GM03348 (cell line): ENCODE measurements at places on chromosomes 6 and 20.

DNA sequence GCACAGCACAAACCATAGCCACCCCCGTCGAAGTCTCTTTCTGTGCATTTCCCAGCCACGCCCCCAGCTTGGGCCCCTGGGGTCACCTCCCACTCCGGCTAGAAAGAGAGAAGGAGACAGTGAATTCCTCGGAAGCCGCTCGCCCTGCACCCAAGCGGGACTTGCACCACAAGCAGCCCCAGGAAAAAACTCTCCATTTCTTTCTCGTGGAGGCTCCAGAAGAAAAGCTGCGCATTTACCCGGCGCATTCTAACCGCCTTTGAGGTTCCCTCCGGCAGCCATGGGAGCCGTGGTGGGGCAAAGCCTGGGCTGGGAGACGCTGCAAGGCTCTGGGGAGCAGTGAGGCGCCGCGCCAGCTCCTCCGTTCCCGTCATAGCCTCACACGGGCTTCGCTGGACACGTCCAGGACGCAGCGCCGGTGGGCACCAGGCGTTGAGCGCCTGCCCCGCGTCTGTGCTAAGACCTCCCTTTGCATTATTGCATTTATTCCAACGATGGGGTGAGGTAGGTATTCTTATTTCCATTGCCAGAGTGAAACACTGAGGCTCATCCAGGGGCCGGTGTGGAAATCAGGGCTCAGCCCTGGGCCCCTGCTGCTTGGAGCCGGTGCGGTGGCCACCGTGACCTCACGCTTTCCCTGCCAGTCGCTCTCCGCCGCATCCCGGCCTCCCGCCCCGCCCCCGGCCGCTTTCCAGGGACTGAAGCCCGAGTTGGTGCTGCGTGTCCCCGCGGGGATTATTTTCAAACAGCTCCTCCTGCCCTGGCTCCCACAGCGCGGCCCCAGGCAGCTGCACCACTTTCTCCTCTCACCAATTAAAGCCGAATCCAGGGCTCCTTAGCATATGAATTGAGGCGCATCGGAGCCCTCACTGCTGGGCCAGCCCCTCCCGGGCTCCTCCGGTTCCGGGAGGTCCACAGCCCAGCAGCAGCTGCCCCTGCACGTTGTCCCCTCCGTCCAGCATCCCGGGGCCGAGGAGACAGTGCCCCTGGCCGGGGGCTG is 148.3 kb upstream of the AFDN start:
- no peak for DNase-seq

DNA sequence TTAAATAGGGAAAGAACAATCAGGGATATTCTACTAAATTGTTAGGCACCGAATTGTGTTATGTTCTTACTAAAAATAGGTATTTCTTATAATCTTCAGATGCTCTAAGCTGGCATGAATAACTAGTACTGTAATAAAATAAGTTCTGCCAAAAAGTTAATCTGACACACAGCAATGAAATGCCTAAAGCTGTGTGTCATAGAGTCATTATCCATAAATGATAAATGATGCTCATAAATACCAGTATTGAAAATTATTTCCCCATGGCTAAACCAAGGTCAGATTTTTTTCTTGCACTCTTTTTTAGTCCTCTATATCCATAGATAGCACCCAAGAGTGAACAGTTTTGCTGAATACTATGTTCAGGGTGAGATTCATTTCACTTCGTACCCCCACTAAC is 11.7 kb upstream of the PRIM2 start:
- peak; percentile 47 for DNase-seq

DNA sequence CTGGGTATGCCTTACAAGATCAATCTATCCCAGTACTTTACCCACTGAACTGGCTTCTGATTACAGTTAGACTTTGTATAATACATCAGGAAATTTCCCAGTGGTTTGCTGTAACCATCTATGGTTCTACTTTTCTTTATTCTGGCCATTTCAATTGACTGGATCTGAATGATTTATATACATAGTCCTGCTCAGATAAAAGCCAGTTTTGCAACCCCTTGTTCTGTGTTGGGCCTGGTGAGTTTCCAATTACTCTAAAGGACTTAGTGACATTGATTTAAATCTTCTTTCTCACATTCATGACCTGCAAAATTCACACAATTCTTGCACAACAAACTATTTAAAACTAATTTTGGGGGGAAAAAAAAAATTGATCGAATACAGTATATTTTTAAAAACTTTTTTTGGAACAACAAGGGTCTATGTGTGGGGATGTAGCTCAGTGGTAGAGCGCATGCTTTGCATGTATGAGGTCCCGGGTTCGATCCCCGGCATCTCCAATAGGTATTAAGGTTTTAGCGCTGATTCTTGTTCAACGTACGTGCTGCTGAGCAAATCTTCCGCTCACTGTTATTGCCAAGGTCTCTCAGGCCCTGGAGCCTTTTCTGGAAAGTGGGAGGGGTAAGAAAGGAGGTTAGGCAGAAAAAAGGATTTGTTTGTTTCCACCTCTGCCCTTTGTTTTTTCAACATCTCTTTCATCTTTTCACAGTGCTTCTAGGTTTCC is 117.5 kb downstream of the GPX5 start:
- DNase-seq = peak; percentile 35

- DNase-seq = no peak
Observed at GRCh38 chr6:23752414-23752813, 373.6 kb upstream of the NRSN1 start.

- no peak for DNase-seq
Observed at GRCh38 chr6:156943816-156944215, 166.6 kb downstream of the ARID1B start.

DNA sequence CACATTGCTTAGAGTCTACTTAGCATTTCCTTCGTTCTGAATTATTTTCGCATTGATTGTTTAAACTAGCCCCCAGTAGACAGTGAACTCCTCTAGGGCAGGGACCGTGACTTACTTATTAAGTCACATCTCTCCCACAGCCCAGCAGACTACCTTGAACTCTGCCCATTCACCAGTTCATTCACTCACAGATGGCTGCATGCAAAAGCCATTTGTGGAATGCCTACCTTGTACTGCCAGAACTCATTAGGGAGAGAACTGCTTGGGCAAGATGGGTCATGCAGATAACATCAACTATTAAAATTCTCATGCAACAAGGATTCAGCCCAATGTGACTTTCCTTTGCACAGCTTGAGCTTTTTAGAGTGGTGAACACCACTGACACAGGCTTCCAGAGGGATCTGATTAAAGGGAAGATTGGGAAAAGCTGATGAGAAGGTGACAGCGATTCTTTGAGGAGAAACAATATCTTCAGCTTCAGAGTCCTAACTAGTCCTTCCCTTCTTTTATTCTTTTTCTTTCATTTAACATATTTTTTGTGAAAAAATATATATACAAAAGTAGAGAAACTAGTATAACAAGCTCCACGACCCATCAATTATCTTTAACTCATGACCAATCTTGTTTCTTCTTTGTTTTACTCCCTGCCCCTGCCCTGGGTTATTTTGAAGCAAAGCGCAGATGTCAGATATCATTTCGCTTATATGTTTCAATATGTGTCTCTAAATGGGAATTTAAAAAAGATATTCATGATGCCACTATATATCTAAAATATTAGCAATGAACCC is 273.9 kb downstream of the CDC5L start:
- DNase-seq = peak; percentile 69

GRCh38 chr20:25459111-25459830 is 51.8 kb downstream of the GINS1 start:
- no peak for DNase-seq

DNA sequence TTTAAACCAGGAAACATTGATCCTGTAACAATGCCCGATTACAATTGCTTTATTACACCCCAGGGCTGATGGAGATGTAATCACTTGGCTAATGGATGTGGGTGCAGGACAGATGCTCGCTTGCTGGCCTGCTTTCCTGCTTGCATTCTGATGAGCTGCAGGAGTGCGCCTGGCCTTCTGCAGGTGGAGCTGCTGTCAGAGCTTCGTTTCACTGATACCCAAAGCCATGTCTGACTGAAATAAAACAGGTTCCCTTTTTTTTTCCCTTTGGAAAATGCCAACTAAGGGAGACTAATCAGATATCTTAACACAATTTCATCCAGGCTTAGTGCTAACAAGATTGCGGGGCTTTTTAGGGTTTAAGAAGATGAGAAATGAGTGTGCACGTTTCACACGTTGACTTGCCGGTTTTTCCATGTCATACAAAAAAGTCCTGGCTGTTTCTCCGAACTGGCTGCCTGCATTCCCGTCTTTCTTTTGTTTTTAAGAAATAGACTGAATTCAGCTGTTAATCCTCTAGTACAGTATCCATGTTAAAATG is 60.7 kb downstream of the VAPB start:
- no peak for DNase-seq

- no peak for DNase-seq
Observed at GRCh38 chr6:13228264-13229204, 99.8 kb downstream of the TBC1D7 start.

- DNase-seq = no peak
Observed at GRCh38 chr6:47137073-47137472, 94.9 kb upstream of the ADGRF1 start.

DNA sequence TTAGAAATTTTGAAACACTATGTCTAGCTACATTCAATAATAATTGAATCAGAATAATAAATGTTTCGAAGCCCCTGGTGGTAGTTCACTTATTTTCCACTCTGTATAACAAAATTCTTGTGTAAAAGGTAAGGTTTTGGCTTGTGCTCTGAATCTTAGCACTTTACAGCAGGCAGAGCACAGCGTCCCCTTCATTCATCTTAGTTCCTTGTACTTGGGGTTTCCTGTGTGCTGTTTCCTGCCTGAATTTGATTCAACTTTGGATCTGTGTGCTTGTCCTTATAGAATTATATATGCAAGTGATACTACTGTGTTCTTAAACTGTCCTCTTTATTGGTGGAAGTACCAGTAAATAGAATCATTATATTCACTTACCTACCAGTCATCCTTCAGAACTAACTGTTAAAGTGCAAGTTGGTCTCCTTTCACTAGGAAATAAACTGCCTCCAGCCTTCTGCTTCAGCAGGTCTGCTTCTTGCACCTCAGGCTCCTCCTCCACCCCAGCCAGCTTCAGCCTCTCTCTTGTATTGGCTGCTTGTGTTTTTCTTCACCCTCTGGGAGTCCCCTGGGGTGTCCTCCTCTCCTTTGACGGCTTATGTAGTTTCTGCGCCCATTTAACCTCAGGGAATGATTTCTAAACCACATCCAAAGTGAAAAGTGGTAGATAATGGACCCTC is 28.8 kb upstream of the TULP4 start:
- DNase-seq = peak; percentile 61

DNA sequence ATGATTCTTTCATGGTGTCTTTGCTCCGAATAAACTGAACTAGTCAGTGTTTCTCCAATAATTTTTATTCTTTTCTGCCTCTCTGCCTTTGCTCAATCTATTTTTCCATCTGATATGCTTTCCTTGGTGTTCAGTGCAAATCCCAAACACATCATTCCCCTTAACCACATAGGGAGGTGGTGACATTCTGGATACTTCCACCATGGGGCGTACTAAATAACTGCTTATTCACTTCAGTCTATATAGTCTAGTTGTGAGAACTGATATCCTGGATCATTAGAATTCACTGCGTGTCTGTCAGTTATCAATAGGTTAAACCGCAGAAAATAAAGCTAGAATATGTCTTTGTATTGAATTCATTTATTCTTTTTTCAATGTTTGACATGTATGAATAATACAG is 83.1 kb downstream of the KCNQ5 start:
- peak; percentile 9 for DNase-seq

- peak; percentile 79 for DNase-seq
Observed at GRCh38 chr6:111663692-111664564, 58.2 kb upstream of the TRAF3IP2 start.

DNA sequence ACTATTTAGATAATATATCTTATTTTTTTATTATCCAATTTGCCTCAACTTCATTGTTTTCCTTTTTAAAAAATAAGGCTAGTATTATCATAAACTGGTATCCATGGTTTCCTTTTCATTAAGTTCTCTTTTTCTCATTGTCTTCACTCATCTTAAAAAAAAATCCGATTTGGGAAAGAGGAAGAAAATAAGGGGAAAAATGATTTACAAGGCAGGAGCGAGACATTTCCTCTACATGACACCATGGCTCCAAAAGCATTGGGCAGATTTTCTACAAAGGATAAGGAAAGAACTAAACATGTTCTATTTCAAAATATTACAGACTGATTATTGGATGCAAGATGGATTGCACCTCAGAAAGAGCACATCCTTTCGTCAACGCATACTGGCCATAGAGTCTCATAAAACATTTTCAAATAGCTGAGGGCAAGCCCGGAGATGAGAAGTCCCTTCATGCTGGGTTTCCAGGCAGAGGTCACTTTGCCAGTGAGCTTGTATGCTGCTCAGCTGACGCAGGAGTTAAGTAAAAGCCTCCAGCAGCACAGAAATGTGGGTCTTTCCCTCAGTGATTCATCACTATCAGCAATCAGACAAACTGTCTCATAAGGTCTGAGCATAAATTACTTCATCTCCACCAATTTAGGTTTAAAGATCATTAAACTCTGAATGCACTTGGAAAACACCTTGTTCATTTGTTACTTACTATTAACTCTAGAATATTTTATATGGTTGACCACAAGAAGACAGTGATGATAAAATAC is 129.0 kb upstream of the TNFAIP3 start:
- DNase-seq = peak; percentile 24

GRCh38 chr6:72760114-72760793 is 138.4 kb downstream of the KCNQ5 start:
- no peak for DNase-seq

GRCh38 chr6:131678442-131678841 is 22.8 kb downstream of the OR2A4 start:
- DNase-seq = no peak

DNA sequence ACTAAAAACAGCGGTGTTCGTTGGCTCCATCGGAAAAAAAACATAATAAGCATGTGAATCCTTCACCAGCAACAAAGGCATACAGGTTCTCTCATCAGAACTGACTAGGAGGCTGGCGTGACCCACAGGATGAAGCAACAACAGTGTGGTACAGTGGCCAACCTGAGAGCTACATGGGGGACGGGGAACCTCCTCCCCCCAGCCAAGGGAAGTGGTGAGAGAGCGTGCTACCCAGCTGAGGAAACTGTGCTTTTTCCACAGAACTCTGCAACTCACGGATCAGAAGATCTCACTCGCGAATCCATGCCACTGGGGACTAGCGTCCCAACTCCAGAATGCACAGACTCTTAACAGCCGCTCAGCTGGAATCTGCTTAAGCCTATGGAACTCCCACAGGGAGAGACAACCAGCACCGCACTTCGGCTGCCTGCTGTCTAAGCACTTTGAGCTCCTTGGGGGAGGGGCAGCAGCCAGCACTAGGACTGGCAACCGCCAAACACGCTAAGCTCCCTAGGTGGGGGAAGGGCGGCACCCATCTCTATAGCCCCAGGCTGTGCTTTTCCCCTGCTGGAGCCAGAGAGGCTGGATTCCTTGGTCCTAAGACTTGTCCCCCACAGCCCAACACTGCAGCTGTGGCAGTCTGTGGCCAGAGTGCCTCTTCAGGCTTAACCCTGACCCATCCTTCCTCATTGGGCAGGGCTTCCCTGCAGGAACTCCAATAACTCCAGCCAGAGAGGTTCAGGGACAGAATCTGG is 538.3 kb upstream of the BTBD3 start:
- DNase-seq = no peak

DNA sequence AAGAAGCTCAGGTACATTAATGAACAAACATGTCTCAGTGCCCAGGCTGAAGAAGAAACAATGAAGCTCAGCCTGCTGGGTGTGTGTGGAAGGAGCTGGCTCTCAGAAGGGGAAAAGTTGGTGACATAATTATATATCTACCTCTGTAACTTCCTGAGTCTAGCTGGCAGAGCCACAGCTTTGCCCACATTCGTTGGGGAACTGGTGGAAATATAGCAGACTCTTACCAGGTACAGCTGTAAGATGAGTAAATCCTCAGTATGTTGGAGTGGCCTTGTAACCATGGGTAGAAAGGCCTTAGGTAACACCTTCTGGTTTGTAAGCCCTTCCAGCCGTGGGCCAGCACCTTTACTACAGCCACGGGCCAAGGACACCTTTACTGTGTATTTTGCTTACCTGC is 29.9 kb upstream of the PNRC1 start:
- DNase-seq = no peak

GRCh38 chr20:59697068-59697467 is 92.7 kb downstream of the PHACTR3 start:
- DNase-seq = no peak
